Liver (tissue), 10 donors: ENCODE measurements at places on chromosomes 16 and 17. TPM values are rescaled to one million over a fixed set of nuclear protein-coding genes. Genes with fewer than 3 reads are reported as not detected.

- peak; percentile 94 for DNase-seq
Observed at GRCh38 chr16:740764-741505, at the start of gene CIAO3. Gene CIAO3, minus strand, starts transcription at chr16:740997. Its CDS starts 12 bp downstream, at chr16:740985.

- DNase-seq, result no peak
Observed at GRCh38 chr16:14354561-14355351, 275.3 kb downstream of the PARN start.

GRCh38 chr17:59311051-59311468, 20.4 kb upstream of the YPEL2 start:
- no peak for DNase-seq

DNA sequence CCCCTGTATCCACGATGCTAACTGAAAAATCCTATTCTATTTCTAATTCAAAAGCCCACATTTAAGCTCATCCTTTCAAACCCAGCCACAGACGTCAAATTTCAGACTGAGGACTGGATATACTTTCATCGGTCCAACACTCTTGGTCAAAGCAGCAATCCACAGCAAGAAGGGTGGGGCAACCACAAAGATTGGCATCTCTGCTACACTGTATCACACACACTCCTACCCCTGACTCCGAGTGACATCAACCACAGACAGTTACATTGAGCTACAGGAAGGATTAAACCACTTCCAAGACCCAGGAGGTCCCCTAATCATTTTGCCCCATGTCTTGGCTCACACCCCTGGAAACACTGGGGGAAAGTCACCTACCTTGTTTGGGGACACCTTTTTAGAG, 61.3 kb downstream of the GRIN2A start:
- no peak for DNase-seq

The TM4SF5 gene
- 20.1 TPM for total RNA-seq

- no peak for DNase-seq
Observed at GRCh38 chr17:75460295-75460694, 3.9 kb downstream of the TMEM94 start.

DNA sequence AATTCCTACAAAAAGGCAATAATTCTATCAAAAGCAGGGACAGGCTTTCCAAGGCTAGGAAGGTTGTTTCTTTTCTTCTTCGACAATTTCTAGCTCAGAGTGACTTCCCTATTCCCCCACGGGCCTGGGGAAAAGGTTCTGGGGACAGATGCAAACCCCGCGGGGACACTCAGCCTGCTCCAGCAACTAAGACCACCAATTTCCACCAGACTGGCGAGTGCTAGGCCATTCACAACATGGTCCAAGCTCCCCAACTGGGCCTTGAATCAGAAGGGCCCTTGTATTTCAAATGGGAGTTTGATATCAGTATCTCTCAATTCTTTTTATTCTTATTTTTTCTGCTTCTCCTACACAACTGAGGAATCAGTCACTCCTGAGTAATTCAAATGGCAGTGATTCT, 86.7 kb downstream of the USP31 start:
- no peak for DNase-seq

The NGFR gene
- 11.0 TPM for total RNA-seq

The CLEC18C gene
- 0.25 TPM for total RNA-seq

DNA sequence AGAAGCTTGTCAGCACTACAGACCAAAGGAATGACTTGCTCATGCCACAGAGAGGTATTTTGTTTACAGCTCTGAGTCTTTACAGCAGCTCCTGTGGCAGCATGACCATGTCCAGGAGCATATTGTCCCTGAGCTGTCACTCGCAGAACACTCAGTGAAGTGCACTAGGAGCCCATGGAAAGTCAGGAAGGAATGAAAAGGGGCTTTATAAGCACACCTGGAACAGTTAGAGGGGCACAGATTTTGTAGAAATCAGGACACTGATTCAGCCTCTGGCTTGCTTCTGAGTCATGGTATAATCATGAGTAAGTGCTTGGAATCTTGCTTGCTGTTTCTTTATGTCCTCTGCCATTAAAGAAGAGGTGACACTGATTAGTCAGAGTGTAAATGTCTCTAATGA, 41.0 kb downstream of the TADA2A start:
- DNase-seq, result no peak

DNA sequence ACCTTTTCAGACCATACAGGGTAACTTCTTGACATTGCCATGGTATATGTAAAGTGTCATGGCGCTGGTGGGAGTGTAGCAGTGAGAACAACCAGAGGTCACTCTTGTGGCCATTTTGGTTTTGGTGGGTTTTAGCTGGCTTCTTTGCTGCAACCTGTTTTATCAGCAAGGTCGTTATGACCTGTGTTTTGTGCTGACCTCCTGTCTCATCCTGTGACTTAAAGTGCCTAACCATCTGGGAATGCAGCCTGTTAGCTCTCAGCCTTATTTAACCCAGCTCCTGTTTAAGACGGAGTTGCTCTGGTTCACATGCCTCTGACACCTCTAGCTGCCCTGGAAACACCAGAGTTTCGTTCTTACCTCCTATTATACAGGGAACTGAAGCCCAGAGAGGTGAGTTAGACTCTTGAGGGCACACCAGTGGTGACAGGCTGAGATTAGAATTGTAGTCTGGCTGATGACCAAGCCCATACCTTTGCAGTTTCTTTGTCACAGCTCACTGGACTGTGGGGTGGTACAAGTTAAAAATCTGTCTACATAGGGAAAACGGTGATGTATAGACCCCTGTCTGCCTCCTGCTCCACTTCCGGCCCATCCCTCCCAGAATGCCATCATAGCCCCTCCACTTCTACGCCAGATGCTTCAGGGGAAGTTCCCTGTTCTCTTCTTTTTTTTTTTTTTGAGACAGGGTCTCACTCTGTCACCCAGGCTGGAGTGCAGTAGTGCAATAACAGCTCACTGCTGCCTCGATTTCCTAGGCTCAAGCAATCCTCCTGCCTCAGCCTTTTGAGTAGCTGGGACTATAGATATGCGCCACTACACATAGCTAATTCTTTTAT, 21.0 kb downstream of the KSR1 start:
- no peak for DNase-seq

DNA sequence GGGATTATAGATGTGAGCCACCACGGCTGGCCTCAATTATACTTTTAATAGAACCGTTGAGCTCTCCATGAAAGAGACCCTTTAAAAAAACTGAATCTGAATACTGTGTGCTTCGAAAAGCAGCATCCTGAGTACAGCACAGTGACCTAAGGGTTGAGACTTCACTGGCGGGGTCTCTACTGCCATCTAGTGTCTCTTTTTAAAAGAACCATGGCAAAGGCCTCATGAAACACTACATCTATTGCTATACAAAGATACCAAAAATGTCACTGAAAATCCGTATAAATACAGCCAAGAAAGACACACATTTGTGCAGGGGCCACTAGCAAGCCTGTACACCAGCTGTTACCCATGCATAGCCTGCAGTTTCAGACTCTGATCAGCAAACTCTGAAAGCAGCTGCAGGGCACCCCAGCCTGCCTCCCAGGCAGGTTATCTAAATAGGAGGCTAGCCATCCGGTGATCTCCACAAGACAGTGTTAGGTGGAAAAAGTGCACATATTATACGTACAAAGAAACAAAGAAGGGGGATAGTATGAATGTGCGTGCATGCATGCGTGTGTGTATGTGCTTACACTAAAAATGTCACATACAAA, 35.3 kb downstream of the NPLOC4 start:
- no peak for DNase-seq

GRCh38 chr16:8370374-8371270, 219.7 kb downstream of the TMEM114 start:
- no peak for DNase-seq

DNA sequence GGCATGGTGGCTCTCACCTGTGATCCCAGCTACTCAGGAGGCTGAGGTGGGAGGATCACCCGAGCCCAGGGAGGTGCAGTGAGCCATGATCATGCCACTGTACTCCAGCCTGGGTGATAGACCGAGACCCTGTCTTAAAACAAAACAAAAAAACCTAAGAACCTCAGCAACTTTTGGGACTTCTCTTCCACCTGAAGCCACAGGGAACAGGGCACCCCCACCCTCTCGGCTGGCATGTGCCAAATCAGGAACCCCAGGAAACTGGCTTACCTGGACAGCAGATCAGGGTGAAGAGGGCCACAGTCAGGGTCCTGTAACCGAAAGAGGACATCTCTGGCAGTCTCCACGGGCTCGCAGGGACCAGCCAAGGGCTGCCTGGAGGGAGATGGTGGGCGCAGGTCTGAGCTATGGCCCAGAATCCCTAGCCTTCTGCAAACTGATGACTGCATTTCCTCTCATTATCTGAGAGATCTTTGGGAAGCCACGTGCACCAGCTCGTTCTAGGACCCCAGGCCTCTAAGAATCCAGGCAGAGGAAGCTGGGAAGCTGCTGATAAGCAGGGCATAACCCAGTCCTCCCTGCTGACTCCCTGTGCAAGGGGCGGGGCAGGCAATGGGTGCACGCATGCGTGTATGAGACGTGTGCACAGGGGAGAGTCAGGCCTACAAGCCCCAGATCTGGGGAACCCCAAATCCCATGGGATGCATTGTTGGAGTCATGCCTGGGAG, 8.4 kb downstream of the PRR29 start:
- peak; percentile 76 for DNase-seq

DNA sequence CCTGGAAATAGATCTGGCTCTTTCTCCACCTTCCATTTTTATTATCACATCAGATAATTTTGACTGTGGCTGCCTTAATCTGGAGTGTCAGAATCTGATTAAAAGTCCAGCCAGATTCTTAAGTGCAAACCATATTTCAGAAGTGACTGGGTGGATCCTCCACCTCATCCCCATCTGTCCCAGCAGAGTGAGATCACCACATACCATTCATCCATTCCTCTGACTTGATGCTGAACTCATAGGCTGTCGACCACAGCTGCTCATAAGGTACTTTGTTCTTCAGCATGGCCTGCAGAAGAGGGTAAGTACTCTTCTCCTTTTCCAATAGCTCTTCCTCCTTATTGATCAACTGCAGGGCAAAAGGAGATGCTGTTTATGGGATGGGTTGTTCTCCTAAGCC, 53.5 kb downstream of the DNAH3 start:
- DNase-seq, result no peak

GRCh38 chr16:51807551-51807950, 656.5 kb upstream of the SALL1 start:
- DNase-seq, result no peak

The ZNF469 gene
- total RNA-seq, result 0.42 TPM

- DNase-seq, result no peak
Observed at GRCh38 chr16:88771294-88771772, 13.7 kb downstream of the PIEZO1 start.

DNA sequence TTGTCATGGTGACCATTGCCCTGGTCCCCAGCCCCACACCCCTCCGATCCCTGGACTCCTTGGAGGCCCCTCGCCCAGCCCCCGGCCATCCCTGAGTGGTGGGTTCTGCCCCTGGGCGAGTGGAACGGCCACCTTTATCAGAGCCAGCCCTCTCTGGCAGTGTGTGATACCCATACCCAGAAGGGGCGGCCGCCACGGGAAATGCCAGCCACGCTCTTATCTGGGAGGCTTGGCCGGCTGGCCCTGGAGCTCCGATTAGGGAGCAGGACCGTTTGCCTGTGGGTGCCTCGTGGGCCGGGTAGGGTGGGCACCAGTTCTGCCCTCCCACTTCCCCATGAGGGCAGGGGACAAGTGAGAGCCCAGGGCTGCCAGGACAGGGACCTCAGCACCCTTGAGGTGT, 58.3 kb upstream of the ZC3H18 start:
- DNase-seq, result no peak

The C1QTNF1 gene
- total RNA-seq, result 0.56 TPM

GRCh38 chr16:4513086-4513860, 25.3 kb downstream of the CDIP1 start:
- DNase-seq, result peak; percentile 65

GRCh38 chr17:65438708-65439294, 122.6 kb downstream of the AXIN2 start:
- DNase-seq, result no peak
